Cortex of kidney (tissue), 1 donor: ENCODE measurements at places on chromosomes 5 and 9.

DNA sequence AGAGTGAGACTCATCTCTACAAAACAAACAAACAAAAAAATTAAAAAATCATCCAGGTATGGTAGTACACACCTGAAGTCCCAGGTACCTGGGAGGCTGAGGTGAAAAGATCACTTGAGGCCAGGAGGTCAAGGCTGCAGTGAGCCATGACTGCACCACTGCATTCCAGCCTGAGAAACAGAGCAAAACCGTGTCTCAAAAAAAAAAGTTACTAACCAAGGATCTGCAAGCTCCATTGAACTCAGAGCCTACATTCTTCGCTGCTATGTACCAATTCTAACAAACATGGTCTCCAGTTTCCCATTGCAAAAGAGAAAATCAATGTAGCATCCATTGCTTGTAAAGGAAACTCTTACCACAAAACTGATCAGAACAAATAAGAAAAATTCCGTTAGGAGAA lies 33.5 kb downstream of the MTMR12 start:
- DNase-seq, result no peak

DNA sequence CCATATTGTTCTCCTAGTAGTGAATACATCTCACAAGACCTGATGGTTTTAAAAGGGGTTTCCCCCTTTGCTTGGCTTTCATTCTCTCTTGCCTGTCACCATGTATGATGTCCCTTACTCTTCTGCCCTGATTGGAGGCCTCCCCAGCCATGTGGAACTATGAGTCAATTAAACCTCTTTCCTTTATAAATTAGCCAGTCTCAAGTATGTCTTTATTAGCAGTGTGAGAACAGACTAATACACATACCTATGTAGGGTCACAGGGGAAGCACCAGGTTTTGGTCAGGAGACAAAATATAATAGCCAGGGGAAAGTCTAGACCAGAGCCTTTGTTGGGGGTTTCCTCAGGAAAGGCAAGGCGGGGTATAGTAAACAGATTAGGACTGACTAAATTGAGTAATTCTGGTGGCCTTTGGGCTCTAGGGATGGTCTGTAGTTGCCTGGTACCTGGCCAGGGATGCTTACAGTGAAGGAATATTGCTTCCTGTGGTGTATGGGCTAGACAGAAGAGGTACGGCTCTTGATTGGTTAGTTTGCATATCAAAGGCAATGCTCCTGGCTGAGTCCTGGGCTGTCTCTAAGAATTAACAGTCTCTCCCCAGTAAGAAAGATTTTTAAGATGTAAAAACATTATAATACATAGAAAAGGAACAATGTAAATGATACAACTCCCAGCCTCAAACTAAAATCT lies 254.5 kb downstream of the ELAVL2 start:
- no peak for DNase-seq

DNA sequence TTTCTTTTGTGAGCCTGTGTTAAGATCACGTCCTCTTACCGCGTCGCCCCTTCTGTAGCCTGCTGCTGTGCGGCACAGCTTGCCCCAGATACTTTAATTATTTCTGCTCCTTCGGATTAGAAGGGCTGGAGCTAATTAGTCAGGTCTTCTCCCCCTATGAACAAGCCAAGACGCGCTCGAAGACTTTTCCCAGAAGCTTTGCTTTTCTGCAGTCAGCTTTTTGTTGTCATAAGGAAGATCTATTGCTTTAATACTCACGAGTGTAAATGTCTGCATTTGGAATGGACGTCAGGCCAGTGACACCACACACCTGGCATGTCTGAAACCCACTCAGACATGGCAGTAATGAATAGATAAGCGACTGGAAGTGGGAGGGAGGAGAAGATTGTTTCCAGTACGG lies 37.0 kb downstream of the PRUNE2 start:
- DNase-seq, result no peak

DNA sequence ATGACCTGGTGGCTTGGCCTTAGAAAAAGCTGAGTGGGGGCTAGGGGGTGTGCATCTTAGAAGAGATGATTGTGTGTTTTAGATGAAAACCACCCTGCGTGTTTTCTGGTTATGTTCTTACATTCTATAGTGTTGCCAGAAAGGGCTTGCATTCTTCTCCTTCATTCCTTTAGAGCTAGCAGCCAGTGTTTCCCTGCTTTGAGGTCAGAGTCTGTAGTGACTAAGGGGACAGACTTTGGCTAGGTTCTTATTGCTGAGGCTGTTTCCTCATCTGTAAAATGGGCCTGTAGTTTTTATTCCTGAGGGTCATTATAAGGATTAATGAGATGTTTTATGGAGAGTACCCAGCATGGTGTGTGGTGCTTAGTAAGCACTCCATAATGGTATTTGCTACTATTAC lies 6.4 kb downstream of the MAST4 start:
- DNase-seq, result no peak

DNA sequence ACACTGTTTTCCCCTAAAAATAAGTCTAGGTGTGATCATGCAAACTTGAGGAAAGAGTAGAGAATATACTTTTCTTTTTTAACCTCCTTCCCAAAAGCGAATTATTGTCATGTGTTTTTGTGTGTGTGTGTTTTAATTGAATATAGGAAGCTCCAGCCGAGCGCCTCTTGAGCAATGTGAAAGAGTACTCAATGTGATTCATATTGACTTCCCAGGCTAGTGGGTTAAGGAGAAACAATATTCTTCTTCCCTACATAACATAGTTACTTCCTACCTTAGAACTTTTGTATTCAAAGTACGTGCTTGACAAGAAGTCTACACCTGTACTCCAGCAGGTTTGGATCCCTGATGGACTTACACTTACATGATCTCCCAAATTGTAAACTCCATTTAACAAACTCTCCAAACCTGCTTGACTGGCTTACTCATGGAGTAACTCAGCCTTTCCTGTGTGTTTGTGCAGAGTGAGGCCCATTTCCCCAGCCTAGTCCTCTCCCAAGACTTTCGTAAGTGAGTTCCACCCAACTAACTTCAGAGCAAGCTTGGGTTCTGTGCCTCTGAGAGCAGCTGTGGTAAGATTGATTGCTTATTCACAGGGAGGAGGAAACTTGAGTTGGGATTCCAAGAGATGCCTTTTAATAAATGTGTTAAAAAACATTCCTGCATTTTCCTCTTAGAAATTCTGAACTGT lies 9.3 kb downstream of the SLC28A3 start:
- DNase-seq, result no peak
